Panc1 (cell line): ENCODE measurements at places on chromosomes 3 and 15.

- DNase-seq = no peak
Observed at GRCh38 chr3:17974206-17974841, 231.9 kb upstream of the TBC1D5 start.

DNA sequence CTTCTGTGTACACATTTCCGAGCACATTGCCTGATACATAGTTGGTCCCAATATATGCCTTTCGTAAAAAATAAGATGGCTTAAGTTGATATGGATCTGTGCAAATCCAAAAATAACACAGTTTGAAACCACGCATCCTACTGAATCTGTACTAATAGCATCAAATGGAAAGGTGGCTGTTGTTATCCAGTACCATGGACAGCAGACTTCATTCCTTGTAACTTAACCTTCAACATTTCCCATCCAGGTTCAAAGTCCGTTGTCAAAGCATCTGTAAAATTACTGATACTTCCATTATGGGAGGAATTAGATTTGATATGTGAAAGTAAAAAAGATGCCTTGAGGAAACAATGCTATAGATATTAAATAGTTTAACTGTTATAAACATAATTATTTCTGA lies 65.5 kb upstream of the C3orf49 start:
- no peak for DNase-seq

GRCh38 chr3:112818289-112818688 lies 28.4 kb downstream of the CD200R1L start:
- no peak for DNase-seq

DNA sequence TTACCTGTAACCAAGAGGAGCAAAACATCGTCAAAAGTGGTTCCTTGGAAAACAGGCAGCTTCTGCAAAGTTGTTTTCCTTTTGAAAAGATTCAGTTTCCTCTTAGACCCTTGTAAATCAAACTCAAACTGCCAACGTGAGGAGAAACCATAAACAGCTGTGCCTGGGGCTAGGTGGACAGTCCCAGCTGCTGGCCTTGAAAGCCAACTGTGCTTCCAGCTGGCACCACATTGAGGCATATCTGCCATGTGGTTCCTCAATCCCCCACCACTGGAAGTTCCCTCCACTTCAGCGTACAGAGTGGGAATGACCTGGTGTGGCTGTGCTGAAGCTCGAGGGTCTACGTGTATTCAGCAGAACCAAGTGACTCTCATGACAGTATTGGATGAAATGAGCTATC lies 40.9 kb downstream of the HRH1 start:
- no peak for DNase-seq

DNA sequence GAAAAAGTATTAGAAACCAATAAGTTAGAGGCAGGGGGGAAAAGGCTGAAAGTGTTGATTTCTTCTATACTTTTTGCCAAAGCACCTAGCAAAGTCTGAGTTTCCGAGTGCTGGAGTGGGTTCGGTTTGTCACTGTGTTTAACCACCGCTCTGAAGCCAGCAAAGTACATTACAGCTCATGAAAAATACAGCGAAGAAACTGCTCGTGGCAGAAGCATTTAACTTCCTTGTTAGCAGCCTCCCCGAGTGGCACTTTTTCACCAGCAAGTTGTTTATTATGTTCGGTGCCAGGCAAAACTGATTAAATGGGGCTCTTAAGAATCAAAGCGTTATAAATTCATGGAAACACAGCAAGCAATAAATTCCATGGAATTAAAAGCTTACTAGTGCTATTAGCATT lies 313.6 kb downstream of the FOXP1 start:
- no peak for DNase-seq

GRCh38 chr3:116264546-116265319 lies 180.6 kb downstream of the LSAMP start:
- DNase-seq = no peak

- DNase-seq = no peak
Observed at GRCh38 chr3:100789579-100789978, 80.3 kb downstream of the TFG start.

GRCh38 chr15:50059883-50060282 lies 59.1 kb downstream of the ATP8B4 start:
- DNase-seq = no peak

DNA sequence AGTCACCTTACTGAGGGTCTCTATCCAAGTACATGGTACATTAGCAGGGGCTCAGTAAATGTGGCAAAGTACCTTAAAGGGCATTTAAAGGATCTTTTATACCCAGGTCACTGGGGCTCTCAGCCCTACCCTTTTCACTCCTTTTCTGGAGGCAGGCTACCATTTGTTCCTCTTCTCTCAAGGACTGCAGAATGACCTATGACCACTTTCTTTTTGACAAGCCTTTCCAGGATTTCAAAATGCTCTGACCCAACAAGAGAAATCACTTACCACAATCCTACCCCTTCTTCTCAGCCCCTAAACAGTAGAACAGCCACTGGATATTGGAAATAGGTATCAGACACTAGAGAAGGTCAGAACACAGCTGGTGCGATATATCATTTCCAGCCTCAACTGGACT lies 221.8 kb upstream of the TPRG1 start:
- DNase-seq = no peak

DNA sequence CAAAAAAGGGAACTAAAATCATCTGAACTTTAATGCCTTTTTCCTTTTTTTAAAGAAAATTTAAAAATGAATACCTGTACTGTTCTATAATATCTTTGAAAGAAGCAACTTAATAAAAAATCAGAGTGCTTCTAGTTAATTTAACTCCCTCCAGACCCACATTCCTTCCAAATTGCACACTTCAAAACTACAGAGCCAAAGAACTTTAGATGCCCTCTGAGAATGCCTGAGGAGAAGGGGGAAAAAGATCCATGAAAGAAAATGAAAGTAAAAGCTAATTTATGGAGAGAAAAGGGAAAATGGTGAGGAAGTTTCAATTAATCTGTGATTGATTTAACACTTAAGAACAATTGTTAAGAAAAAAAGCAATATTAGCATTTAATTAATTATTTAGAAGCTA lies 1141.6 kb downstream of the IGSF11 start:
- no peak for DNase-seq

- no peak for DNase-seq
Observed at GRCh38 chr3:107542665-107543064, 19.9 kb downstream of the BBX start.

DNA sequence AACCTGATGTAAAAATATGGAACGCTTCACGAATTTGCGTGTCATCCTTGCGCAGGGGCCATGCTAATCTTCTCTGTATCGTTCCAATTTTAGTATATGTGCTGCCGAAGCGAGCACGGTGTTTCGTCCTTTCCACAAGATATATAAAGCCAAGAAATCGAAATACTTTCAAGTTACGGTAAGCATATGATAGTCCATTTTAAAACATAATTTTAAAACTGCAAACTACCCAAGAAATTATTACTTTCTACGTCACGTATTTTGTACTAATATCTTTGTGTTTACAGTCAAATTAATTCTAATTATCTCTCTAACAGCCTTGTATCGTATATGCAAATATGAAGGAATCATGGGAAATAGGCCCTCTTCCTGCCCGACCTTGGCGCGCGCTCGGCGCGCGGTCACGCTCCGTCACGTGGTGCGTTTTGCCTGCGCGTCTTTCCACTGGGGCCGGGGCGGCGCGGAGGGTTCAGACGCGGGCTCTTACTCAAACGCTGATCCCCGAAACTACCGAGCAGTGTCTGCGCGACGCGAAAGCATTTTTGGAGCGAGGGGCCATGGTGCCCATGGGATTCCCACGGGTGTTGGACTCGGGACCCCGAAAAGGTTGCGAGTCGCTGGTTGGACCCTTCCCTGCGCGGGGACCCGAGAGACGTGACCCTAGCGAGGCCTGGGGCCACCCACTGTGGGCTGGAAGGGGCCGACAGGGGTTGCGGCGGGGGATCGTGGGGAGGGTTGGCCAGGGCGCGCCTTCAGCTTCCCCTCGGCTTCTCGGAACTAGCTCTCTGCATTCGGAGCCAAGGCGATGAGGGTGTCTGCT lies at the start of gene RNU6-1:
TSS of gene RNU6-1 (minus strand) at position 117 of the 820 bp plus-strand sequence.
- peak; percentile 88 for DNase-seq

DNA sequence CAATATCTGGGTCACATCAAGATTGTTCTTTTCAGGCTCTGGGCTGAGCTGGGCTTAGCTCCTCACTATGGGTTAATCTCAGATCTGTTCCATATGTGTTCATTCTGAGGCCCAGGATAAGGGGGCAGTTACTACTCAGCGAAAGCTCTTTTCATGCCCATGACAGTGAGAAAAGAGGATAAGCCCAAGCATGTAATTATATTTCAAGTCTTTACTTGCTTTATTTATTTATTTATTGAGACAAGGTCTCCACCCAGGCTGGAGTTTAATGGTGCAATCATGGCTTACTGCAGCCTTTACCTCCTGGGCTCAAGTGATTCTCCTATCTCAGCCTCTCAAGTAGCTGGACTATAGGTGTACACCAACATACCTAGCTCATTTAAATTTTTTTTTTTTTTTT lies 44.7 kb upstream of the SELENOK start:
- no peak for DNase-seq

DNA sequence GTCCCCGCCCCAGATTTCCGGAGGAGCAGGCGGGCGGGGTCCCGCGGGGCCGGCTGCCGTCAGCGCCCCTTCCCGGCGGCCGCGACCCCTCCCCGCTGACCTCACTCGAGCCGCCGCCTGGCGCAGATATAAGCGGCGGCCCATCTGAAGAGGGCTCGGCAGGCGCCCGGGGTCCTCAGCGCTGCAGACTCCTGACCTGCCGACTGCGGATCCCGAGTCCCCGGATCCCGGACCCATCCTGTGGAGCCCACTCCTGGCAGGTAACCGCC lies at the start of gene TRH:
TSS of gene TRH (plus strand) at position 157 of the 269 bp plus-strand sequence. CDS start 1,097 bp downstream, outside the sequence.
- no peak for DNase-seq

GRCh38 chr15:98903377-98904018 lies 104.1 kb downstream of the PGPEP1L start:
- DNase-seq = no peak

GRCh38 chr15:75369897-75370581 lies 1.6 kb upstream of the MAN2C1 start:
- no peak for DNase-seq

DNA sequence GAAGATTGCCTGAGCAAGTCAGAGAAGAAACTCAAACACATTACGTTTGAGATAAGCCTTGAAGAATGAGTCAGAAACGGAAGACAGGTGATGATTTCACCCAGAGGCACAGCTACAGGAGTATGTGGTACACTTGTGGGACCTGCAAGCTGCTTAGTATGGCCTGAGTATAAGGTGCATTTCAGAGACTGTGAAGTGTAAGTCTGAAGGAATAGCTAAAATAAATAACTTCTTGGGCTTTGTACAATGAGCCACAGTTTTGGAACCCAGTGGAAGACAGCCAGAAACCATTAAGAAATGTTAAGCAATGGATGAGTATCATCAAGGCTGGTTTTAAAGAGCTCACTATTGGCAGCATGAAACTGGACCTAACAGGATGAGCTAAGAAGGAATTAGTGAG lies 826.2 kb downstream of the ROBO1 start:
- peak; percentile 2 for DNase-seq

- DNase-seq = no peak
Observed at GRCh38 chr15:40985541-40986330, 32.5 kb downstream of the CHAC1 start.

DNA sequence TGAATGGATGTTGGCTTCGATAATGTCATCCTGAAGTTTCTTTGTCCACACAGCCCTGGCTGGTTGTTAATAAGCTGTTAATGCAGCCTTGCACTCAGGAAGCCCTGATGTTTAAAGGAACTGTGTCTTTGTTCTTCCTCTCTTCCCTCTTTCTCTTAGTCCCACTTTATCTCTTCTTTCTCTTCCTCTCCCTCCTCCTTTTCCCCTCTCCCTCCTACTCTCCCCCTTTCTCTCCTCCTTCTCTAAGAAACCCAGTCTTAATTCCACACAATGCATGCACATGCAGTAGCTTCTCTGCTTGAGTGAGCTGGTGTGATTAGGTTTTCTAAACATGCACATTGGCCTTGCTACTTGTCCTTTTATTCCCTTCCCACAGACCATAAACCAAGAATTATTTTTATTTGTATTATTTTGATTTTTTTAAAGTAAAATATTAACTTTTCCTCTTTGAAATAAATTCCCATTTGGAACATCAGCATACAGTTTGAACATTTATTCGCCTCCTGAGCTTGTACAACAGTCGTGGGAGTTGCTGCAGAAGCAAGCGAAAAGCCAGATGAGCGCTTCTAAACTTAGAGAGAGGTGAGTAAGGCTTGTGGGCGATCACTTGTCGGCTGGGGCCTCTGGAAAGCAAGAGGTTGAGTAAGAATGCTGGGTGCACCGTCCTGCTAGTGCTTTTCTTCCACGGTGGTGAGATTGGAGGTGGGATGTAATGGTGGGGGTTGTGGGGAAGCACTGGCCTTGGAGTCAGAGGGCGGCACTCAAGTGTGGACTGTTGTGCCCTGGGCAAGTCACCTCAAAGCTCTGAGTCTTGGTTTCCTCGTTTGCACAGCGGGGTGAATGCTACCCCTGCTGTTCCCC lies 7.2 kb downstream of the GHRL start:
- DNase-seq = no peak

- DNase-seq = no peak
Observed at GRCh38 chr3:194032828-194033435, 103.0 kb upstream of the HES1 start.

GRCh38 chr15:78220713-78221112 lies 13.7 kb downstream of the ACSBG1 start:
- no peak for DNase-seq

DNA sequence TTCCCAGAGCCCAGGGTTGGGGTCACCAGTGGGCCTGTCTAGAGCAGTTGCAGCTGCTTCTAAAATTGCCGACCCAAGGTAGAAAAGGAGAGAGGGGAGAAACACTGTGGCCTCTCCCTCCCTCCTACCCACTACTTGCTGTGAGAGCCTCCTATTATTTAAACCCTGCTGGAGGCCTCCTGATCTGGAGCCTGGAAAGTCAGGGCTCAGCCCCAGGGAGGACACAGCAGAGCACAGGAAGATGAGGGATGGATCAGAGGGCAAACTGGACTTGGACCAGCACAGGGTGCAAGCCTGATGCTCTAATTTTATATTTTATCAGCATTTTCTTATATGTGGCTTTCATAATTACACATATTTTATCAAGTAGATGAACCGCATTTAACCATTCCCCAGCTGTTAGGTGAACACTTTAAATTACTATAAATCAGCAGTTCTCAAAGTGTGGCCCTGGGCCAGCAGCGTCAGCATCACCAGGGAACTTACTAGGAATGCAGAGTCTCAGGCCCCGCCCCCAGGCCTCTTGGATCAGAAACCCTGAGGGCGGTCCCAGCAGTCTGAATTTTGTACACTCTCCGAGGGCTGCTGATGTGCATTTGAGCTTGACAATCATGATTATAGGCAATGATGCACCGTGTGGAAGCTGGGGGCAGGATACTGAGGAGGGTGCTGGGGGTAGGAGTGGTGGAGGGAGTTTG lies 26.7 kb downstream of the SMAD3 start:
- DNase-seq = no peak

- DNase-seq = no peak
Observed at GRCh38 chr3:78957456-78957855, 810.3 kb downstream of the ROBO1 start.

DNA sequence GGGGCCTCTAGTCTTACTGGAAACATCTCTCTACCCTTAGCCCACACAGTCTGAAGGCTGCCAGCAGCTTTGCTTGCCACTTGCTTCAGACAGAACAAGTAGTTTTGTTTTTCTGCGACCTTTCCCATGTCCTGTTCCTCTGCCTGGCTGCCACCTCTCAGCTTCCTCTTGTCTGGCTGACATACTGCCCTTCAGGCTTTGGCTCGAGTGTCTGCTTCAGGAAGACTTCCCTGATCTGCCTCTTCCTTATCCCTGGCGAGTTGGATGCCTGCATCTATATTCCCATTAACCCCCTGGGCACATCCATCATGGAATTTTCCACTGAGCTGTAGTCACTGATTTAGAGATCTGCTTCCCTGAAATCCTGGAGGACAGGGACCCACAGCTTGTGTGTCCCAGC lies 25.1 kb upstream of the CPNE9 start:
- no peak for DNase-seq

GRCh38 chr3:112004187-112004586 lies 5.5 kb downstream of the TAGLN3 start:
- no peak for DNase-seq
